ENCODE measurements at places on chromosomes 7 and 10.
A peak's percentile ranks its signal among the peaks of the same experiment; 100 is the strongest.

DNA sequence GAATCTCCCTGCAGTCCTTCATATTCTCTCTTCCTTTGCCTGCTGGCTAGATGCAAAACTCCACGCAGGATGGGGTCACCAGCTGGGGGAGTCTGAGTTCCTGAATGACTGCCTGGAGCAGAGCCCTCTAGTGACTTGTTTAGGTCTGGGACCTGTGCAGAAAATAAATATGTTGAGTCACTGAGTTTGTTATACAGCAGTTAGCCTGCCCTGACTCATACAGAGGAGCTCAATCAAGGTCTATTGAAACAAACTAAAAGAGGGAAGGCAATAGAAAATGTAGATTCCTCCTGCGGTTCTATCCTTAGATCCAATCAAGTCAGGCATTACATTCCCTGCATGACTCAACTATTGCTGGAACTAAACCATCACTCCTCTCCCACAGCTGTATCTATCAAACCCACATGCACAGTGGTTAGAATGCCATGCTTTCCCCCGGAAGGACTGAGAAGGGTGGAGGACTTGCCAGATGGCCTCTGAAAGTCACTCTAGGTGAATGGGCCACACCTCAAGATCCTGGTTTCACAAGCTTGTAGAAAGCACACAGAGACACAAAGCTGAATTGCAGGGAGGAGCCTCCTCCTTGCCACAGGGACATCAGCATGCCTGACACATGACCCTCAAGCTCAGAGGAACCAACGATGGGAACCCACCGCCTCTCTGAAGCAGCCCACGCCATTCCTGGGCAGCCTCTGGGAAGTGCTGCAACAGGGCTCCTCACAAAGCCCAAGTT, 73.9 kb downstream of the SH3PXD2A start:
- DNase-seq, result peak; percentile 93

GRCh38 chr7:126303926-126304325, 948.8 kb downstream of the GRM8 start:
- DNase-seq, result no peak

GRCh38 chr10:79056736-79057391, 11.9 kb upstream of the ZMIZ1 start:
- DNase-seq, result no peak

DNA sequence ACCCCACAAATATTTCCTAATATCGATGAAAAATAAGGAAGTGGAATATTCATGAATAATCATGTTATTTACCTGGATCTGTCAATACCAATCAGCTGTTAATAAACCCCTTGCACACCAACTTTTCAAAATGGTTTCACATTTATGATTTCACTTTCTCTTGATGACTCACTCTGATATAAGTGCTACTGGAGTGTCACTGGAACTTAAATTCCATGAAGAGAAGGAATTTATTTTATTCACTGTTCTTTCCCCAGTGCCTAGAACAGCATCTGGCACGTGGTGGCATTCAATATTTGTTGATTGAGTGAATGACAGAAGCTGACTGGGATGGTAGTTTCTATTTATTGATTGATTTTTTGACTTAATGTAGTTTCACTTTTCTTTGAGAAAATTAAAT, 3.5 kb upstream of the ENO4 start:
- no peak for DNase-seq

DNA sequence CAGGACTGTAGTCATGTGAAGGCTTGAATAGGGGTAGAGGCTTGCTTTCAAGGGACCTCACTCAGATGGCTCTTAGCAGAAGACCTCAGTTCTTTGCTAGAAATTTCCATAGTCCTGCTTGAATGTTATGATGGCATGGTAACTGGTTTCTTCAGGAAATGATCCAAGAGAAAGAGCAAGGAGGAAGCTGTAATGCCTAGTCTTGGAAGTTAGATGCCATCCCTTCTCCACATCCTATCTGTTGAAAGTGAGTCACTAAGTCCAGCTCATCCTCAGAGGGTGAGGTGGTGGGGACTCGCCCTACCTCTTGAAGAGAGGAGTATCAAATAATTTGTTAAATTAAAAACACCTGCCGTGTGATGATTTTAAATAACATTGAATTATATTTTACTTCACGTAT, 4.6 kb downstream of the MGAM start:
- DNase-seq, result no peak

DNA sequence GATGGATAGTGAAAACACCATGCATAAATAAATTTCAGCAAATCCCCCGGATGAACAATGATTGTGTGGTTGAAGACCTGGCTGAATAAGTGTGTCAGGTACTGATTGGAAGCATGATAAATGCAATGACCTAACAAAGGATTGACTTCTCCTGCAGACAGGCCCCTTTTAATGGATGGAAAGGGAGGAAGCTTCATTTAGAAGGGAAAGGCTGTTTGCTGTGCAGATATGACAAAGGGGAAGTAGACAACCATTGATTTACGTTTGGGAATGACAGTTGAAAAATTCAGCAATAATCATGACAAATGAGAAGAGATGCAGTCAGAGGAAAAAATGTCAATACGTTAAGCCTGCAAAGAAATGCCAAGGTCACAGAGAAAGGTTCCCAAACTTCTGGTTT, 503.8 kb downstream of the LRMDA start:
- DNase-seq, result no peak

DNA sequence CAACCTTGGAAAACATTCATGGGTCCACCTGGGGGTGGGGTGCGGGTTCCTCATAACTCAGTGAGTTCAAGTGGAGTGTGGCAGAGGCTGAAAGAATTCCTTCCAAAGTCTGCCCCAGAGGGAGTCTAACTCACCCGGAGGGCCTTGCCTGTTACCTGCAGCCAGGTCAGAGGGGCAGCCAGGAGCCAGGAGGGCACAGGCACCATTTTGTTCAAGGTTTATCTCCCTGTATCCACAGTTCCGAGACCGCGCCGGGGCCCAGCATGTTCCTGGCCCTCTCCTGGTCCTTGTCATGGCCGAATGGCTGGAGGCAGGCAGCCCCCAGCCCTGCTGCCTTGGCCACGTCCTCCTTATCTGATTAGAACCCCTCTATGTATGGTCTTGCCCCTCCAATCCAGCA, 11.4 kb upstream of the DOCK1 start:
- no peak for DNase-seq

GRCh38 chr7:20344396-20344795, 13.7 kb downstream of the ITGB8 start:
- no peak for DNase-seq

DNA sequence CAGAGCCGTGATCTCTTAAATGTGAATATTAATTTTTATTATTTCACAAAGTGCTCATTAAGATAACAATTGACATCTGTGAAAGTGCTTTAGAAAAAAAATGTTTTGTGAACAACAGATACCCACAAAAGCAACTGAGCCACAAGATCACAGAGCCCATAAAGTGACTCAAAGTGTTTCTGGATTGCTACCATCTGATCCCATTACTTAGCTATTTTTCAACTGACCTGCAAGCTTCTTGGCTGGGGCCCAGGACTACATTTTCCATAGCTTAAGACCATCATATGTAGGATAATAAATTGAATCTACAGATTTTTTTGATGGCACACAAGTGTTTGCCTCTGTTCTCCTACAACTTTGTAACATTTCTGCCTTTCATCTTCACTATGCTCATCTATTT, 674.4 kb downstream of the PHTF2 start:
- peak; percentile 11 for DNase-seq

DNA sequence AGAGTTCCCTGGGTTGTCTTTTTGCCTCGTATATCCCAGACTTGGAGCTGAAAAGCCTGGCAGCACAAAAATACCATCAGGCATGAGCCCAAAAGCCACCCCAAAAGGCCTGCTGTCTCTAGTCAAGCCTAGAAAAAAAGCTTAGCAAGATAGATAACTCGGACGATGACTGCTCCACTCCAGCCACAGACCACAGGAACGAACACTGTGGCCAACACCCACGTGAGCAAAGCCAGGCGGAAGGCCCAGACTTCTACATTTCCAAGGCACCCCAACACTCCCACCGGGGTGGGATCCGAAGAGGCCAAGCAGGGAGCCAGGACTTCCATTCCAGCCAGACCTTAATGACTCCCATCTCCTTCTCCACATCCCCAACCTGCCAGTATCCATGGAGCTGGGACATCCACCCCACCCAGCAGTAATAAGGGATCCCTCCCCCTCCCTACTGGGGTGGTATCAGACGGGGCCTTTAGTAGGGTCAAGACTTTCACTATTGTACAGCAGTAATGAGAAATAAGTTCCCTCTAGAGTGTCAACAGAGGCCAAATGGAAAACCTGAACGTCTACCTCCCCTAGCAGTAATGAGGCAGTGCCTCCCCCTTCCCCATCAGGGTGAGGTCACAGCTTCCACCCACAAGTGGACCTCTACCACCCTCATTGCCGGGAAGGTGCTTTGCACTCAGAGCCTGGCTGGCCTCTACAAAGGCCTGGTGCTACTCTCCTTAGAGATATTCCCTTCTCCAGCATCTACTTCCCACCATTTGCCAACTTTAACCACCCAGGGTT, 23.0 kb downstream of the PRLHR start:
- no peak for DNase-seq

DNA sequence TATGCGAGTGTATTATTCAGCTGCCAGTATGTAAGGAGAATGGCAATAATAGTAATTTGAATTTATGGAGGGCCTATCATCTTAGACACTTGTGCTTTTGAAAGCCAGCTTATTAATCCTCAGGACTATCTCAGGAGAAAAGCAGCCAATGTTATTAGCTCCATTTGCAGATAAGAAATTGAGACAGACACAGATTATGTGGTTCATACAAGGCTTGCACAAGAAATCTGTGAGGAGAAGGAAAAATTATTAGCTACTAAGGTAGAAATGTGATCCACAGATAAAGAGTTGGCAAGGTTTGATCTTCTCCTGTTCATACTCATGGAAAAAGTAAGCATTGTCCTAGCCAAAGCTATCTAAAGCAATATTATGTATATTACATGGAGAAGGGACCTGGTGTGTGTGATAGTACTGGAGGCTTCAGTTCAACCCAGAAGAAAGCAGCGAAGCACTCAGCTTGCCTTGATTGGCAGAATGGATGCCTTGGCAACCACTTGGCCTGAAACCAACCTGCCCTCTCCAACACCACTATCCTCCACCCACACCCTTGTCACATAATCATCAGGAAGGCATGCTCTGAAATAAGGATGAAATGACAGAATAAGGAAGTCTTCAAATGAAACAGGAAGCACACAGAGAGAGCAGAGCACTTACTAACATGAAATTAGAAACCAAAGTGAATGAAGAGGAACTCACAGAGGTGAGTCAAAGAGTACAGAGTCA, 18.0 kb downstream of the MACC1 start:
- DNase-seq, result peak; percentile 58

- DNase-seq, result no peak
Measured at GRCh38 chr10:118277871-118278270, 64.3 kb downstream of the FAM204A start.

GRCh38 chr7:37149773-37150124, 298.9 kb downstream of the ELMO1 start:
- no peak for DNase-seq

- no peak for DNase-seq
Measured at GRCh38 chr7:24392774-24393173, 108.8 kb downstream of the NPY start.

DNA sequence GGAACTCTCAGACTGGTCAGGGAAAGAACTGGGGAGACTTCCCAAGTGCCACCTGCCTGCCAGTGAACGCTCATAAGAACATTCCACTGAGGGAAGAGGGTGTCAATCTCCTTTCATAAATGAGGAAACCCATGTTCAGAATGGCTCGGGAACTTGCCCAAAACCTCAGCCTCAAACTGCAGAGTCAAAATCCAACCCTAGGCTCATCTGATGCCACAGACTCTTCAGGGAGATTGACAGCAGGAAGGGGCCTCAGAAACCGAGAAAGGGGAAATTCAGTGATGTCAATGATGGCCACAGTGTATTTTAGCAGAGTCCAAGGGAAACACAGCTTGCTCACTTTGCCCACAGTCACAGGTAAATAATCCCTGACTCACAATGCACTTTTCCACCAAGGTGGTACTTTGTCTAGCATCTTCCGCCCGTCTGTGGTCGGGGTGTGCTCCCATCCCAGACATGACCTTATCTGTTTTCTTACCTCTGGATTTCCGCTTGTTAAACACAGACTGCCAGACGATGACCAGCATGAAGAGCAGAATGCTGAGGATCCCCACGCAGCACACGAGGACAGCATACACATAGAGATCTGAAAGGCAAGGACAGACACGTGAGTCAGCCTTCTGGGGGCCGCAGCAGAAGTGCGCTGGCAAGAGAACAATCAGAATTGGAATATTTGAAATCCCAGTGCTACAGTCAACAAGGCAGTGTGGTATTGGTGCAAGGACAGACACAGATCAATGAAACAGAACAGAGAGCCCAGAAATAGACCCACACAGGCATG, 38.4 kb downstream of the VSTM4 start:
- no peak for DNase-seq

GRCh38 chr7:24722386-24723177, 34.7 kb downstream of the GSDME start:
- peak; percentile 35 for DNase-seq

- DNase-seq, result peak; percentile 28
Measured at GRCh38 chr10:112875476-112876267, 74.4 kb upstream of the TCF7L2 start.

- DNase-seq, result peak; percentile 19
Measured at GRCh38 chr10:77164616-77165311, 472.8 kb downstream of the KCNMA1 start.

GRCh38 chr7:90383422-90383821, 19.8 kb upstream of the CLDN12 start:
- peak; percentile 10 for DNase-seq

DNA sequence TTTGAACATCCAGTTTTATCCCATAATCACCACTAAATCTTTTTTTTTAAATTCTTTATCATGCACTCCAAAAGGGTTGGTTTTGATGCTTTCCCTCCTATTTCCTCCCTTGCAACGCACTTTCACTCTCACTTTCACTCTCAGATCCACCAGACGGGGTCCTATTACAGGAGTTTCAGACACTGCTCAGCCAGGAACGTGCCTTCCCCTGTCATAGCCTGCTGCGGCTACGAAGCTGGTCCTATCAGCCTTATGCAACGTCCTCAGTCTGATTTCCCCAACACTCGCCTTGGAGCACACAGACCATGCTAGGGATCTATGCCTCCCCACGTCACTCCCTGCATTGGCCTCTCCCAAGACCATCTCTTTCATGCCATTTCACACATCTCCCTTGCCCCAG, 23.4 kb downstream of the ZPBP start:
- no peak for DNase-seq

DNA sequence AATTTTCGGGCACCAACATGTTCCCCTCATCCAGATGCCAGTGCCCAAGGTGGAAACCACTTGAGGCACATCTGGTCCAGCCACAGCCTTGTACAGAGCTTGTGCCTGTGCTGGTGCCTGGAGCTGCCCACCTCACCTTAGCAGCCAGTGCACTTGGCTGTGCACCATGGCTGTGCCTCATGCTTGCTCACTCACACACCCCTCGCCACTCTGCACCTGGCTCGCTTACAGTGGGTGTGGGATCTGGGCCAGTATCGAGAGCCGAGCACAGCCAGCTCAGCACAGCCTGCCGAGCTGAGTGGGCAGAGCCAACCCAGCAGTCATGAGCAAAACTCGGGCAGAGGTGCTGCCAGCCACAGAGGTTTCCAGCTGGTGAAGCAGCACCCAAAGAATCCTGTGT, 139.9 kb upstream of the NUPR2 start:
- DNase-seq, result no peak
